ENCODE measurements at places on chromosomes 2 and 18. TPM values are rescaled to one million over a fixed set of nuclear protein-coding genes. Genes with fewer than 3 reads are reported as not detected.
A peak's percentile ranks its signal among the peaks of the same experiment; 100 is the strongest.

DNA sequence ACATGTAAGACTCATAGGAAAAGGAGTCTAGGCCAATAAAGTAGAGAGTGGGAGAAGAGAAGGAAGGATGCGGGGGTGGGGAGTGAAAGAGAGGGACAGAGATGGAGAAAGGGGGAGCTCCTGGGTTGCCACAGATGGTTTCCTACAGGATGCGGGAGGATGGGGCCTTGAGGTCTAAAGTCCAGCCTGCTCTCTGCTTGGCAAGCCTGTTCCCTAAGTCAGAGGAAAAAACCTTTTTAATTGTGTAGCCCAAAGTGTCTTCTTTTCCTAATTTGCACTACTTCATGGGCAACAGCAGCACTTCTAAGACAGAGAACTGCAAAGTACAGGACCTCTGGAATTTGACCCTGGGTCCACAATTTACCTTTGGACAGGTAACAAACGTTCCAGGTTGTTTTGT is 1.4 kb upstream of the FAM110C start:
- no peak overlapping the region for H3K4me3 ChIP-seq
- DNase-seq = no peak
- no peaks in the 10 kb centered on the region for H3K36me3 ChIP-seq
- H3K27ac ChIP-seq = no peak overlapping the region

DNA sequence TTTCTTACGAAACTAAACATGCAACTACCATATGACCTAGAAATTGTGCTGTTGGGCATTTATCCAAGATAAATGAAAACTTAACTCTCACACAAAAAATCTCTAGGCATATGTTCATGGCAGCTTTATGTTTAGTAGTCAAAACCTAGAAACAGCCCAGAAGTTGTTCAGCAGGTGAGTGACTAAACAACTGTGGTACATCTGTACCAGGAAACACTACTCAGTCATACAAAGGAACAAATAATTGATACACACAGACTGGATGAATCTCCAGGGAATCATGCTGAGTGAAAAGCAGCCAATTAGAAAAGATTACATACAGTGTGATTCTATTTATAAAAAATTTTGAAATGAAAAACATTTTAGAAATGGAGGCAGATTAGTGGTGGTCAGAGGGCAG is 29.3 kb downstream of the DYNC2LI1 start:
- no peak overlapping the region for H3K27ac ChIP-seq
- H3K4me1 ChIP-seq = no peaks in the 10 kb centered on the region
- no peaks in the 10 kb centered on the region for H3K27me3 ChIP-seq
- no peak for DNase-seq
- no peaks in the 10 kb centered on the region for H3K36me3 ChIP-seq
- H3K4me3 ChIP-seq = no peak overlapping the region

GRCh38 chr2:241272303-241273209 is 42.9 kb downstream of the HDLBP start:
- H3K4me1 ChIP-seq = peaks cover 16% of the 10 kb centered on the region
- H3K36me3 ChIP-seq = no peaks in the 10 kb centered on the region
- H3K27me3 ChIP-seq = no peaks in the 10 kb centered on the region
- DNase-seq = peak; percentile 40

GRCh38 chr2:201470821-201471731 is 19.5 kb downstream of the STRADB start:
- no peaks in the 10 kb centered on the region for H3K4me1 ChIP-seq
- no peak overlapping the region for H3K27ac ChIP-seq
- H3K27me3 ChIP-seq = no peaks in the 10 kb centered on the region
- DNase-seq = no peak
- no peaks in the 10 kb centered on the region for H3K36me3 ChIP-seq

GRCh38 chr18:42281124-42281523 is 326.1 kb downstream of the PIK3C3 start:
- H3K36me3 ChIP-seq = no peaks in the 10 kb centered on the region
- no peaks in the 10 kb centered on the region for H3K4me1 ChIP-seq
- H3K27me3 ChIP-seq = no peaks in the 10 kb centered on the region

- H3K36me3 ChIP-seq = no peaks in the 10 kb centered on the region
- DNase-seq = no peak
- H3K27me3 ChIP-seq = no peaks in the 10 kb centered on the region
- H3K27ac ChIP-seq = no peak overlapping the region
- H3K4me1 ChIP-seq = no peaks in the 10 kb centered on the region
Observed at GRCh38 chr2:189024901-189025618, 50.9 kb downstream of the COL3A1 start.

GRCh38 chr2:187011206-187011832 is 162.3 kb upstream of the ZSWIM2 start:
- H3K4me1 ChIP-seq = no peaks in the 10 kb centered on the region
- H3K27me3 ChIP-seq = no peaks in the 10 kb centered on the region
- no peak overlapping the region for H3K4me3 ChIP-seq
- H3K36me3 ChIP-seq = no peaks in the 10 kb centered on the region
- DNase-seq = no peak

DNA sequence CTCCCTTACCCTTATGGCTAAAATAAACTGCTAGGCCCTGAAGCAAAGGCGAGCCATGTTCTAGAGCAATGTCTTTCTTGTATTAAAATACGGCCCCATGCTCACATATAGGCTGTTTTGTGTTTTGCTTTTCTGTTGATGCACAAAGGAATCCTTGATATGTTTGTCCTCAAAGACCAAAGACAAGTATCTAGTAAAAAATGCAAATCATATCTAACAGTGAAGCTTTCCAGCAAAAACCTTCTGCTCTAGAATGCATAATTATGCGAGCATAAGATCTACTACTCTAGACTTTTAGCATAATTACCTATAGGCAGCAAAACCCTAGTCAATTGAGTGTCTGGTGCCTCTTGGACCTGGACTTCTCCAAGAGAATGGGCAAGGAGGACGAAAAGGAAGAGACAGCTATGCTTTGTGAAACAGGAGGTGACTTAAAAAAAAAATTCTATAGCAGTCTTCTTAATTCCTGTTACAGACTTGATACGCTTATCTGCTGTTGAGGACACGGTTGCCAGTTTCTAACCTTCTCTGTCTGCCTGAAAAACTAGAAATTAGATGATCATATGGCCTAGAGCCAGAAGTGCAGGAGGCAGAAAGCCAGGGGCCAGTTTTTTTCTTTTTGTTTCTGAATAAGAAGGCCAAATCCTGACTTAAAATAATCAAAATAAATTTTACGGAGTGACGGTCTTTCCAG is 1.5 kb upstream of the AMMECR1L start:
- H3K36me3 ChIP-seq = peaks cover 4% of the 10 kb centered on the region
- H3K4me3 ChIP-seq = peak overlapping the region; percentile 9
- H3K27ac ChIP-seq = peak overlapping the region; percentile 60
- peaks cover 15% of the 10 kb centered on the region for H3K4me1 ChIP-seq
- no peak for DNase-seq

DNA sequence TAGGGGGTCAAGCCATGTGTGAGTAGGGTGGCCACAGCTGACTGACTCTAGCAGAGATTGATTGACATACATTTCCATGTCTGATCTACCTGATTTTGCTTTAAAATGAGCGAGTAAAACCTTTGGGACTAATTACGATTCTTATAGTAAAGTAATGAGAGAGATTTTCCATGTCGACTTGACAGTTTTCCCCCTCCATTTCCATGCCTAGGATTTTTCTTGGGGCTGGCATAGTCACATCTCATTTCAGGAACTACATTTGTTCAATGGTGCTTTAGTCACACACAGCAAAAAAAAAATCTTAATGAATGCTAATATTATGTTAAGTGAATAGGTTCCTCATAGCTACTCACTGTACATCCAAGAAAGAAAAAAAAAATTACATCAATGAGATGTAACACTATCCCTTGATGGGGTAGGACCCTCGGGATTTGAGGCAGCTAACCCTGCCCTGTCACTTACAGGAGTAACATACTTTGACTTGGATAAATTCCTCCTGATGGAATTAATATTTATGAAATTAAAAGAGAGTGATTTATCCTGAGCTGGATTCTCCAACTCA is 690.9 kb downstream of the TDRD15 start:
- no peak overlapping the region for H3K27ac ChIP-seq
- H3K27me3 ChIP-seq = no peaks in the 10 kb centered on the region
- no peak for DNase-seq
- no peaks in the 10 kb centered on the region for H3K4me1 ChIP-seq
- no peaks in the 10 kb centered on the region for H3K36me3 ChIP-seq
- H3K4me3 ChIP-seq = no peak overlapping the region

- no peaks in the 10 kb centered on the region for H3K36me3 ChIP-seq
- H3K4me1 ChIP-seq = no peaks in the 10 kb centered on the region
- no peak overlapping the region for H3K4me3 ChIP-seq
- H3K27me3 ChIP-seq = no peaks in the 10 kb centered on the region
- no peak overlapping the region for H3K27ac ChIP-seq
- no peak for DNase-seq
Observed at GRCh38 chr18:67742954-67743353, 226.4 kb upstream of the DSEL start.

GRCh38 chr18:52829876-52830405 is 489.9 kb downstream of the DCC start:
- no peaks in the 10 kb centered on the region for H3K4me1 ChIP-seq
- no peak overlapping the region for H3K27ac ChIP-seq
- H3K4me3 ChIP-seq = no peak overlapping the region
- no peak for DNase-seq
- H3K36me3 ChIP-seq = no peaks in the 10 kb centered on the region

DNA sequence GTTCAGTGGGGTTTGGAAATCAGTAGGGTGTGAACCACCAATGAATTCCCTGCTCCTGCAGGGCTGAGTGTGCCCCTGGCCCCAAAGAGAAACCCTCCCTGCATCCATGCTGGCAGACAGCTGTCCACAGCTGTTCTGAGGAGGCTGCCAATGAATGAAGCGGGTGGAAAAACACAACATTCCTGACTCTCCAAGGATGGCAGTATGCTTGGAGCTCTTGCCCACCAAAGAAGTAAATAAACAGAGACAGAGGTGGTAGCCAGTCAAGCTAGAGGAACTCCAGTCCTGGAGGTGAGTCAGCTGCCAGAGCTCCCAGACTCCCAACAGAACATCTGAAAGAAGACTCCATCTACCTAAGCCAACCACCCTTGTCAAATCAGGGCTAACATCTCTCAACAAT is 6.2 kb downstream of the ZBTB7C start:
- no peaks in the 10 kb centered on the region for H3K4me1 ChIP-seq
- no peaks in the 10 kb centered on the region for H3K36me3 ChIP-seq

DNA sequence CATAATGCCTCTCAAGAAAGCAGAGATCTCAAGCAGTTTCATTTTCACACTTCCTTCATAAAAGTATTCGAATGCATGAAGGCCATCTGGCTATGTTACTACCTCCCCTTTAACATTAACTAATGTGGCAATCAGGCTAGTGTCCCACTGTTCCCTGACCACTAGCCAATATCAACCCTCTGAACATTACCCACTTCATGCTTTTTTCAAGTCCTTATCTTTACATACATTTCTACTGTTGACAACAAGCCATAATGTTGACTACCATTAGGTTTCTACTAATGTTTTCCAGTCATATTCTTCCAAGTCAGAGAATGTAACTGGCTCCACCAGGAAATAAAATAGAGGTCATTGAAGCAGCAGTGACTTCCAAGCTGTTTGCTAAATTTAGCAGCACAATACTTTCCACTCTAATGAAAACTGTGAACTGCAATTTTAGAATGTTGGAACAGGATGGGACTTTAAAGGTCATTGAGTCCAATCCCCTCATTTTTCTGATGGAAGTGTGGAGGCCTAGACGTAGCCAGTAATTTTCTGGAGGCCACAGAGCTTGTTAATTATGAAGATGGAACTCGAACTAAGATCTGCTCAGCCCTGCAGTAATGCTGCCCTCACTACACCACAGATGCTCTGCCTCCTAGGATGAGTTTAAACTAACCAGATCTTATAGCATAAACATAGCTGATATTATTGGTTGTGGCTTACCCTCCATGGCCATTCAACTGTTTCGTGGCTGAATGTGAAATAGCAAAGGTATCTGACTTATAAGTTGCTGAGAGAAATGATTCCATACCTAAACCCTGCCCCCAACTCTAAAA is 630 bp upstream of the PPP1R1C start:
- H3K27ac ChIP-seq = no peak overlapping the region
- DNase-seq = no peak
- no peaks in the 10 kb centered on the region for H3K4me1 ChIP-seq
- H3K27me3 ChIP-seq = no peaks in the 10 kb centered on the region
- no peaks in the 10 kb centered on the region for H3K36me3 ChIP-seq

The KDSR gene
- 48.7 TPM for total RNA-seq

The CHST9 gene
- total RNA-seq = not detected

The DAW1 gene
- not detected for total RNA-seq

The ERFE gene
- total RNA-seq = not detected

The TNS1 gene
- total RNA-seq = 4.4 TPM

The GALNT13 gene
- not detected for total RNA-seq

The GPR17 gene
- total RNA-seq = not detected

The KCNK3 gene
- total RNA-seq = not detected

The ASIC4 gene
- total RNA-seq = 0.49 TPM

The DYNAP gene
- not detected for total RNA-seq
